Dermis microvascular lymphatic vessel endothelial cell (primary cell): ENCODE measurements at places on chromosomes 7 and 10. TPM values are rescaled to one million over a fixed set of nuclear protein-coding genes. Genes with fewer than 3 reads are reported as not detected.
A peak's percentile ranks its signal among the peaks of the same experiment; 100 is the strongest.

GRCh38 chr7:93559639-93560491, 14.7 kb downstream of the CALCR start:
- DNase-seq: no peak

- DNase-seq: no peak
Measured at GRCh38 chr7:41035794-41036193, 667.1 kb downstream of the INHBA start.

DNA sequence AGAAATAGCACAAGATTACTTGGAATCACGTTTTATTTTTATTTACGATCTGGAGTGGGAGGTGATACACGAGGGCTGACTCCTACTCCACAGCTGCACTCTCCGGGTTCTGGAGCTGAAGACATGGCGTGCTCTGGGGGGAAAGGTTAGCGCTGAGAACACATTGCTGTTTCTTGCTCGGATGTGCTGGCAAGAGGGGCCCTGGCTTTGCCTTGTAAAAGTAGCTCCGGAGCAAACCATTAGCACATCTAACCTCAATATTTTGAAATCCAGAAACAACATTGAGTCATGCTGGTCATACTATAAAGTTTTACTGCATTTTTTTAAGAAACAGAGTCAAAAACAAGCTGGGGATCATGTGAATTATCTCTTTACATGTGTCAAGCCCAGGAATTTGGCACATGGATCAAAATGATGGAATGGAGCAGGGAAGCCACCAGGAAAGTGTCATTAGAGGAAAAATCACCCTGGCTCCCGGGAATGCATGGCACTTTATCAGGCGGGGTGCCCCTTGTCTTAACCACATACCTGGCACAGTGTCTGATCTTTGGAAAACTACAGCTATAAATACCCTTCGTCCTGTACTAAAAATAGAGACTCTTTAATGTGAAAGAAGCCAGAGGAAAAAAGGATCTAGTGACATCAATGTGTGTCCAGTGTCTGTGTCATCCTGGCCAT, 31.6 kb upstream of the LYZL1 start:
- no peak for DNase-seq

DNA sequence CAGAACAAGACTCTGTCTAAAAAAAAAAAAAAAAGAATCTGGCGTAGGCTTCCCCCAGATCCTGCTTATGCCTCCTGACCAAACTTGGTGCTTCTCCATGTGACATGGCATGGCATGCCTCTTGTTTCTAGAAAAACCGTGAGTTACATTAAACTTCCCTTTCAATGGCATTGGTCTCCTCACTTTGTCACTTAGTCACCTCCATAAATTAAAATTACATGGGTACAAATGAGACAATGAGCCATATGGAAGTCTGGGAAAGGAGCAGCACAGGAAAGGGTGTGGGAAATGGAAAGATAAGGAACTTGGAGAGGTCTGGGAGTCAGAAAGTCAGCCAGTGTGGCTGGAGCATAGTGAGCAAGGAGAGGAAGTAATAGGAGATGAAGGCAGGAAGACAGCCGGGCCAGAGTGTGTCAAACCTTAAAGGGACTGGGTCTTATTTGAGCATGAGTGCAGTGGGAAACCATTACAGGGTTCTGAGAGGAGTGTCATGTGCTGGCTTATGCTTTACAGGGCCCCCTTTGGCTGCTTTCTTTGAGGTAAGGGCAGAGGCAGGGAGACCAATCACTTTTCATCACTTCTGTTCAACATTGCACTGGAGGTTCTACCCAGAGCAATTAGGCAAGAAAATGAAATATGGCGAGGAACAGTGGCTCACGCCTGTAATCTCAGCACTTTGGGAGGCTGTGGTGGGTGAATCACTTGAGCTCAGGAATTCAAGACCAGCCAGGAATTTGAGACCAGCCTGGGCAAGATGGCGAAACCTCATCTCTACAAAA, 21.3 kb upstream of the ZMIZ2 start:
- DNase-seq: peak; percentile 62

The GPNMB gene
- total RNA-seq: 0.13 TPM in 1 of 2 replicates, not detected in the other

- DNase-seq: no peak
Measured at GRCh38 chr10:114990991-114991390, 53.0 kb downstream of the TRUB1 start.

DNA sequence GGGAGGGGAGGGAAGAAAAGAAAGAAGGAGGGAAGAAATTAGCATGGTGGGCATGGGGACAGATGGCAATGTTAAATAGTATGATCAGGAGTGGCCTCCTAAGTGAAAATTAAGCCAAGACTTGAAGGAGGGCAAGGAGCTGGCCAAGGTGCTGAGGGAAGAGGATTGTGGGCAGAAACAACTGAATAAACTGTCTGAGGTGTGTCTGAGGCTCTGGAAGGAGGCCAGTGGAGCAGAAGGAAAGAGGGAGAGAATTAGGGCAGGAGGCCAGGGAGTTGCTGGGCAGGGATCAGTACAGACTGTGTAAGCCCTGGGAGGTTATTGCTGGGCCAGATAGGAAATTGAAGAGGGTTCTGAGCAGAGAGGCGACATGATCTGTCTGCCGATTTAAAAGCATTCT, 40.6 kb upstream of the VKORC1L1 start:
- DNase-seq: no peak

The NPS gene
- not detected in 2 replicates for total RNA-seq

- no peak for DNase-seq
Measured at GRCh38 chr10:120451968-120452367, 5.1 kb upstream of the PLPP4 start.

The GAD2 gene
- not detected in 2 replicates for total RNA-seq

The HOXA9 gene
- 3.2 and 4.7 TPM in 2 replicates for total RNA-seq
